Calu3 (cell line): ENCODE measurements at places on chromosomes 6 and 20. TPM values are rescaled to one million over a fixed set of nuclear protein-coding genes. Genes with fewer than 3 reads are reported as not detected.

DNA sequence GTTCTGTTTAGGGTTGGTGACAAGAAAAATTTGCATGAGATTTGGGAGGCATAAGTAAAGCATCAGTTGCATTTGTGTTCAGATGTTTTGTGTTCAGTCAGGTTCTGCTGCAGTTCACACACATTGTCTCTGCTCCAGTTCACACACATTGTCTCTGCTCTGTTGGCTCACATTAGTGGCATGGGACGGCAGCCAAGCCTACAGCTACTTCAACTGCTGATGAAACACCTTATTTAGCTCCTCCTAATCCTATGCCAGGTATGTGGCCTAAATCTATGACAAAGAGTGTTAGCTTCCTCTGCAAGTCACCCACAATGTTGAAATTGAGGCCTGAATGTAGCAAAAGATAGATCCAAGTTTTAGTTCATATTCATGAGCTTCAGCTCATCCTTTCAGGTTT is 278.1 kb upstream of the SYNCRIP start:
- DNase-seq, result no peak

- peak; percentile 72 for DNase-seq
Observed at GRCh38 chr20:36792422-36792821, 18.9 kb upstream of the DSN1 start.

- DNase-seq, result no peak
Observed at GRCh38 chr6:141326925-141327324, 805.8 kb upstream of the GJE1 start.

DNA sequence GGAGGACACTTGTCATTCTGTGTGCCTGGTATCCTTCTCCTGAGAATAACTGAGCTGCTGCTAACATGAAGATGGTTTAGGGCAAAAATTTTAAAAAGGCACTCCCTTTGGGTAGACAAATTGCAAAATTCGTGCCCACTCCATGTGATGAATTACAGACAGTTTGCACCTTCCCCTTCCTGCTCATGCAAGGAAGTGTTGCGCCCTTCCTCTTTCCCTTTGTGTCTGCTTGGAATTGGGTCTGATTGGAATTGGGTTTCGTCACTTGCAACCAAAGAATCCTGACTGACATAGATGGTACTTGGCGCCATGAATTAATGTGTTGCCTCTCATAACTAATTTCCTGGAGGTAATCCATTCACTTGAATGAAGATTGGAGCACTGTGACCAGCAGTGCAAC is 62.3 kb upstream of the SHLD1 start:
- no peak for DNase-seq

DNA sequence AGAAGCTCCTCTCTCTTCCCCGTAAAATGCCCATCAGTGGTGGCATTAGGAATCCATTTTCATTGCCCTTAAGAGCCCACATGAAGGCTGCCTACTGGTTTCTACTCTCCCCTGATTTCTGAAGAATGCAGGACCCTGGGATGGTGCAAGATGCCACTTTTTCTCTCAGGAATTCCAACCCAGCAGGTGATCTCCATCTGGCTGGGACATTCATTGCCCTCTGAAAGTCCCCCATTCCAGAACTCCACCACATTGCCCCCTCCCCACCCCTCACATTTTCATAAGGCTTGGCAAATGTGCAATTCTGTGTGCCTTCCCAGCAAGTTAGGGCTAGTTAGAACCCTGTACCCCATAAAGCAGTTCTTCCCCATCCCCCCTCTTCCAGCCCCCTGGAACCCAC is 88.0 kb downstream of the BANF2 start:
- DNase-seq, result no peak

DNA sequence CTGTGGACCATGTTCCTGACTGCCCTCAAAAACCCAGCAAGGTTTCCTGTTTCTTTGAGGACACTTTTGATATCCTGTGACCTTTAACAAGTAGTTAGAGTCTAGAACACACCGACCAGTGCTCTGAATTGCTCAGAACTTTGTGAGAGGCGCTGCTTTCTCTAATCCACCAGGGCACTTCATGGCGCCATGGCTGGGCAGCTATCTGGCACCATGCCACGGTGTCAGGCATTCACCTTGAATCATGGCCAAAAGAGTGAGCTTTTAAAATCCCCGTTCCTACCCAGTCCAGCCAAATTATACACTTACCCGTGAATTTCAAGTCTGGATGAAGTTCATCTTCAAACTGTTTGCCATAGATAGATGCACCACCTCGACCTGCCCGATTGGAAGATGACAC is 17.0 kb upstream of the CPNE5 start:
- DNase-seq, result no peak

DNA sequence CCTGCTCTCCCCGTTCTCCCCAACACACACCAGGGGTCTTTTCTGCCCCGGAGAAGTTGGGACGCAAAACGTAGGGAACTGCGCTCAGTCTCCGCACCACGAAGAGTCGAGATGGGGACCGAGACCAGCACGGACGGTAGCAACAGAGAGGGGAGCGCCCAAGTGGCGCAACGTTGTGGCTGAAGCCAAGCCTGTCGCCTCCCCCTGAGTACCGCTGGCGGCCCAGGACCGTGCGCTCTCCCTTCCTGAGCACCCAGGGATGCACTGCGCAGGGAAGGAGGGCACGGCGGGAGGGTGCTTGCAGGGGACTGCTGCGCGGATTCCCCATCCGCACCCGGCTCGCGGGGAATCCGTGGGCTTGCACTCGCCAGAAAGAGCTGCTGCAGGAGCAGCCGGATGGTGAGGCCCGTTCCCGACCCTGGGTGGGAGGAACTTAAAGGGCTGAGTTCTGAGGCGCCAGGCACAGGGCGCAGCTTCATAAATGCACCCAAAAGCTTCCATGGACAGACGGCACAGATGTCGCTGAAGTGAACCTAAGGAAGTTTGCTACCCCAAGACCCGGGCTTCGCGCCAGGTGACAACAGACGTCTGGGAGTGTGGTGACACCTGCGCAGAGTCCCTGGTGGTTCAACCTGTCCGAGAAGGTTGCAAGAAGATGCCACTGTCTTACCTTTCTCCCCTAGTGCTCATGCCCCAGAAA is 178.7 kb downstream of the TBXT start:
- no peak for DNase-seq

DNA sequence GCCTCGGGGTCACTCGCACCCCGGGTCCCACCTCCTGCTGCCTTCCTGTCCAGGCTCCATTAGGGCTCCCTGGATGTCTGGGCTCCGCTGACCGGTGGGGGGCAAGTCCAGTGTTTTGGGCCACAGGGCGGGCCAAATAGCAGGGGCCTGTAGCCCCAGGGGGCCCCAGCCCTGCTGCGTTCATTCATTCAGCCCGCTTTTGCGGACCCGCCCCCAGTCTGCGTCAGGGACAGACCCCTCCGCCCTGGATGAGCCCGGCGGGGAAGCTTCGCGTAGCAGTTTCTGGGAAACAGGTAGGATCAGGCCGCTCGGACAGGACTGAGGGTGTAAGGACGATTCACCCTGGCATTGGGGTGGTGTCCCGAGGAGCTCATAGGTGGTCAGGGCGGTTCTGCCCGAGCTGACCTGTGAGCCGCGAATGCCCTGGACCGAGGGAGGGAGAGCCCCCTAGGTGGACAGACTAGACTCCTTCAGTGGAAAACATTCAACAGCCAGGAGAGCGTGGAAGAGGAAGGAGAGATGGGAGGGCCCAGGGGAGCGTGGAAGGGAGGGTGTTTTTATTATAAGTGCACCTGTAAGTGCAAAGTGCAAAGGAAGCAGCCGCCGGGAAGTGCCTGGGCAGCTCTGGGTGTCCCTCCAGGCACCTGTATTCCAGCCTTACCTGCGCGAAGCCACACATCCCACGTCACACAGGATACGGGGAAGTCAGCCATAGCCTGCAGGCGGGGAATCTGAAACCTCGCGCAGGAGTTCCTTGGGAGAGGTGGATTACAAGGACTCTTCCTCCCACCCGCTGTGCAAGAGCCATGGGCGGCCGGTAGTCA is 662 bp downstream of the ENTPD6 start:
- peak; percentile 3 for DNase-seq

GRCh38 chr20:33506576-33506975 is 16.7 kb downstream of the CBFA2T2 start:
- DNase-seq, result no peak

DNA sequence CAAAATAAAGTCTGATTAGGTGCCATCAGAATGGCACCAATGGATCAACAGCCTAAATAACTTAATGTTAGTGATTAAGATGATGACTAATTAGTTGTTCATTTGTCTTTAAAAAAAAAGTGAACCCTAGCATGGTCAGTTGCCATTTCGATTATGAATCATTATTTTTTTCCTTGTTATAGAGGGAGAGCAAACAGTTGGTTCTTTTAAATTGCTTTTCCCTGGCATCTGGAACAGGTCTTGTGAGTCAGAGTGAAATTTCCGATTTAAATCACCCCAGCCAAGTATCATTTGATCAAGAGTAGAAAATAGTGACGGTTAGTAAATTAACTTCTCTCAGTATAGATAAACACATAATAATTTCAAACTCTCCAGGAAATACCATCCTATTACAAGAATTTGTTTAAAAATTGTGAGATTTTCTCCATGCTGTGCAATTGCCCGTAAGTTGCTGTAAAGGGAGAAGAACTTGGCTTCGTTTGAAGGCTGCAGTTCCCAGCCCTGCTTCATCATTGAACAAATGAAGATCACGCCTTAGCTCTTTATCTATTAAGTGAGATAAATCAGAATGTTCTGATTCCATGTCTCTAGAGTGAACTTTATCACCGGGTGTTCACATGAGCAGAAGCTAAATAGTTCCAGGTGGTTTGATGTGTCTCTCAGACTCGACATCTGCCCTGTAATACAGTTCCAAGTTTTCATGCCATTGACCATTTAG is 741.3 kb downstream of the DOK5 start:
- no peak for DNase-seq

- peak; percentile 52 for DNase-seq
Observed at GRCh38 chr6:3247255-3248146, 11.2 kb upstream of the PSMG4 start.

GRCh38 chr6:37570482-37571133 is 70.9 kb upstream of the CCDC167 start:
- DNase-seq, result no peak

GRCh38 chr20:12969071-12969669 is 39.6 kb upstream of the SPTLC3 start:
- DNase-seq, result no peak

DNA sequence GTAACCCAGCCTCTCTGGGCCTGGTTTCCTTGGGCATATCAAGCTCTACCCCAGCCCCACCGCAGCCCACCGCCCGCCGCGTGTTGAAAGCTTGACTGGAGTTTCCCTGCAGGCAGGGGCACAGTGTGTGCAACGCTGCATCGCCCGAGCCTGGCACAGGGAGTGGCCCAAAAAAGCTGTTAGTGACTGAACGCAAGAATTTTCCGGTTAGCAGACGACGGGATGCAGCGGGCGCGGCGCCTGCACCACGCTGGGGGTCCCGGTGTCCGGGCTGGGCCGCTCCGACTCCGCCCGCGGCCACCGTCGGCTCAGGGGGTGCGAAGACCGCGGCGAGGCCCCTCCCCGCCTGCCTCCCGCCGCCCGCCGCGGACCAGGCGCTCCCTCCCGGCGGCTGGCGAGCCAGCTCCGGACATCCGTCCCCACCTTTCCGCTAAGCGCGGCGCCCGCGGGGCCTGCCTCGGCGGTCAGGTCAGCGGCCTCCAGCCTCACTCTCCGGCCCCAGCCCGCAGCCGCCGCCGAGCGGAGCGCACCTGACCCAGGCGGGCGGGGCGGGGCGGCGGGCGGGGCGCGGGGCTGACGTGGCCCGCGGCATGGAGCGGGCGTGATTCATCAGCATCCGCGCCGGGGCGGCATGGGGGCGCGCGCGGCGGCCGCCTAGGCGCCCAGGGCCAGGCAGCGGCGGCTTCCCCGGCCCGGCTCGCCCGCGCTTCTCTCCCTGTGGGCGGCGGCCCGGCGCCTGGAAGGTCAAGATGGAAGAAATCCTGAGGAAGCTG is at the start of gene ARFGEF3:
Gene ARFGEF3, plus strand, starts transcription at position 602 of the 773 bp plus-strand sequence. Its CDS starts 148 bp downstream, at position 750.
- DNase-seq, result peak; percentile 69

GRCh38 chr6:134943522-134944111 is 6.3 kb downstream of the ALDH8A1 start:
- no peak for DNase-seq

DNA sequence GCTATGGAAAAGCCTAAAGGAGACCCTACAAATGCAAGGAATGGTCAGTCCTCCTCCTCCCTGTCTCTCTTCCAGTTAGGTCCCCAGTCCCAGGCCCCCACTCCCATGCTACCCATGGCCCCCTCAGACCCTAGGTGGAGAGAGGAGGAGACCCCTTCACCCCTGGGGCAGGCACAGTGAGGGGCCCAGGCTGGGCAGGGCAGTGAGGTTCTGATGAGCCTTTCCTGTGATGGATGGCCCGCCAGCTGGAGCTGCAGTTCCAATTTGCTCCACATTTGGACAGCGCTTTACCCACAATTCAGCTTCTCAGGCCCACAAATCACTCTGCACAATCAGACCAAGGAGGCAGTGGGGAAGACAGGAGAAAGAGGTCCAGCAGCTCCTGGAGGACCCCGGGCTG is 37.3 kb upstream of the MLN start:
- DNase-seq, result no peak

GRCh38 chr6:166952567-166953486 is 3.5 kb downstream of the RNASET2 start:
- no peak for DNase-seq

DNA sequence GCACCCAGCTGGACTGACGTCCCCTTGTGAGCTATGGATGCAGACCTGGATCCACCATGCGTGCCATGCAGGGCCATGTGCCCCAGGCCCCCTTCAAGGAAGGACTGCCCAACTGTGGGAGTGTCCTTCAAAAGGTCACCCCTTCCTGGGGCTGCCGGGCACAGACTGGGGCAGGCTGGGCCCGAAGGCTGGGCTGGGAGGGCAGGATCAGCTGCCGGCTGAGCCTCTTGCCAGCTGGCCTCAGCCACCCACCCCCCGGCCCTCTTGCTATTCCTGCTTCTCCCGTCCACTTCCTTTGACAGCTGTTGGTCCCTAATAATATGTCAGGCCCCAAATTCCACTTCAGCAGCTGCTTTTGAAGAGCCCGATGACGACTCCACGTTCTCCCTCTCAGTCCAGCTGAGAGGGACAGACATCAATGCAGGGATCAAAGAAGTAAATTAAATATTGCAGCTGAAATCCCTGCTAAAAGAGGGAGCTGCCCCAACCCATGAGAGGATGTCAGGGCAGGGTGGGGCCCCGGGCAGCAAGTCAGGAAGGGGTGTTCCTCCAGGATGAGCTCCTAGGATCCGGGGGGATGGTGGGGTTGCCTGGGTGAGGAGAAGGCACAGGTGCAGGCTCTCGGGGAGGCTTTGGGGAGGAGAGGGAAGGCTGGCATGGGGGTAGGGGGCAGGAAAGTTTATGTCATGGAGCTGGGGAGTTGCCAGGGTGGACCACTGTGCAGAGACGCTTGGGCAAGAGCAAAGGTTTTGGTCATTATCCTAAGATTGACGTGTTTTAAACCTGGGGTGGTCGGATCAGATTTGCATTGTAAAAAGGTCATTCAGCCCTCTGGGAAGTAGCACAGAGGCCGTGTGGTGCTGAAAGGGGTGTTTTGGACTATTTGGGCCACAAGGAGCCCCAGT is 185.0 kb downstream of the ANKRD60 start:
- no peak for DNase-seq

SPATA25 gene
- total RNA-seq, result 3.8 and 5.8 TPM in 2 replicates

HRH3 gene
- not detected in 2 replicates for total RNA-seq

SIGLEC1 gene
- not detected in 2 replicates for total RNA-seq

OOEP gene
- total RNA-seq, result 7.0 and 7.1 TPM in 2 replicates

OR2J3 gene
- total RNA-seq, result not detected in 2 replicates

TEAD3 gene
- total RNA-seq, result 27.3 and 28.3 TPM in 2 replicates

BPI gene
- not detected in 2 replicates for total RNA-seq

IRF4 gene
- not detected in 2 replicates for total RNA-seq

BNIP5 gene
- 0.88 and 0.94 TPM in 2 replicates for total RNA-seq

CD83 gene
- total RNA-seq, result 5.1 and 6.5 TPM in 2 replicates

ADGRF1 gene
- total RNA-seq, result 256 and 313 TPM in 2 replicates
